T follicular helper cell (primary cell): ENCODE measurements at places on chromosomes 16 and 17.

DNA sequence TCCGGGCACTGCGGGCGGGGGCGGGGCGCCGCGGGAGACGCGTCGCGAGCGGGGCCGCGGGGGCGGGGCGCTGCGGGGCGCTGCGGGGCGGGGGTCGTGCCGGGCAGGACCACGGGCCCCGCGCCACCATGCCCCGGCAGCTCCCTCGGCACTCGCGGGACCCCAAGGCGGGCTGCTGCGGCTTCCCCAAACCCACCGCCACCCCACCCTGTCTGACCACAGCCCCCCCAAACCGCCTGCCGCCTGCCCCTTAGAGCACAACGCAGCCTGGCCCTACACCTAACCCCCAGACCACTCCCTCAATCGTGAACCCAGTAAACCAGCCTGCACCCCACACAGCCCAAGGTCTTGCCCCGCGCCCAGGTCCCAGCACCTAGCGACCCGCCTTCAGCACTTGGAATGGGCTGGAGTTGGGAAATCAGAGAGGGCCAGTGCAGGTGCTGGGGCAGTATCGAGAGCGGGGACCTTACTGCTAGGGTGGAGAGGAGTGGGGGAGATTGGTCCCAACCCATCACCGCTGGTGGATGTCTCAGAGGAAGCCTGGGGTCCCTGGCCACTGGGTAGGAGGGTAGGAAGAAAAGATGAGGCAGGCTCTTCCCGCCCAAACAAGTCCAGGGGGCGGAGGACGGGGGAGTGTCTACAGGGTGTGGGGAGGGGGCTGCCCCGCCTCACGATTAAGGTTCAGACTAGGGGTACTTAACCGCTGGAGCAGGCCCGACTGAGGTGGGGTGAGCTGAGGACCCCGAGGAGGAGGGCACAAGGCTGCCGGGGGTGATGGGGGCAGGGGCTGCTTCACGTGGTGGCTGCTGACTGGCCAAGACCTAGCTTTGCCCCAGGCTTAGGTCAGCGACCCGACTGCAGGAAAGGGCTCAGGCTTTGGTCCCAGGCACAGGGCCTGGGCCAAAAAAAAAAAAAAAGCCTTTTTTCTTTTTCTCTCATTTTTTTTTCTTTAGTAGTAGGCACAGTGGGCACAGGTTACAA is 539 bp upstream of the VAMP2 start:
- DNase-seq: no peak

- DNase-seq: no peak
Observed at GRCh38 chr16:19809121-19809635, 75.5 kb downstream of the GPRC5B start.

- DNase-seq: no peak
Observed at GRCh38 chr16:54538276-54538675, 251.7 kb upstream of the IRX3 start.

DNA sequence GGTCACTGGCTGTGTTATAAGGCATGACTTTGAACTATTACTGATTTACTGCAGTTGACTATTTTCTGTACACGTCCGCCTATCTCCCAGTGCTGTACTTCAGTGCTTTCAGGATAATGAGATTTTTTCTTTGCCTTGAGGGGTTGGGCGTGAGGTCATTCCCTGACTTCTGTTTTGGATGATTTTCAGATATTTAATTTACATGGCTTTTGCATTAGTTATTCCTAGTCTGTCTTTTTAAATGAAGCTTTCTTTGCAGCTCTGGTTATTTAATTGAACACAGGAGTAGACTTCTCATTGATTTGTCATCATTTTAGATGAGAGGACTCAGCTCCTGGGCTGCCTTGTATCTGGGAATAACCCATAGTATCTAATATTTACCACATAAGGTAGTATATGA is 23.7 kb downstream of the WIPF2 start:
- DNase-seq: no peak

DNA sequence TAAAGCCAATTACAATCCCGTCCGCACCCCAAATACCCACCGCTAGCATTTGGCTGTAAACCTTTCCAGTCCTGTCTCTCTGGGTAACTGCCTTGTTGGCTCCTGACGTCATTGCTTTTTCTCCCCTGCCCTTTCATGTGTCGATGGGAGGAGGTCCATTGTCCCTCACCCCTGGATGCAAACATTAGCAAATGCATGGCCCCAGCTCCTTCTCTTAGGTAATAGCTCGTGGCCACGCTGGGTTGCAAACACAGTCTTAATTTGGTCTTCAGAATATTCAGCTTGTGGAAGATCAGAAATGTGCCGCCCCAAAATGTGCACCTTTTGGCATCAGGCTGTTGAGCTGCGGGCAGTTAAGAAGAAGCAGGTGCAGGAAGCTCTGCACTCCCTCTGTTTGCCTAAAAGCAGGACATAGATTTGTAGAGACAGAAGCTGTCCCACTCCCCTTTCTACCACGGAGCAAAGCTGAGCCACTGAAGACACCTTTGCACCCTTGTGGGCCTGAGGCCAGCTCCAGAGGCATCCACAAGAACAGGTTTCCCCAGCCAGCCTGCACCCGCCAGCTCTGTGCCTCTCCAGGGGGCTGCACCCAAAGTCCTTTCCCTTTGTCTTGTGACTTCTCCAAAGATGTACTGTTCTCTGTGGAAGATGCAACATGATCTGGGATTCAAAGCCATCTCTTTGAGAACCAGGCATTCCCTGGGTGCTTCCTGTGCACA is 127.3 kb downstream of the MGAT5B start:
- DNase-seq: no peak

GRCh38 chr16:84449156-84450140 is 55.0 kb downstream of the MEAK7 start:
- no peak for DNase-seq

DNA sequence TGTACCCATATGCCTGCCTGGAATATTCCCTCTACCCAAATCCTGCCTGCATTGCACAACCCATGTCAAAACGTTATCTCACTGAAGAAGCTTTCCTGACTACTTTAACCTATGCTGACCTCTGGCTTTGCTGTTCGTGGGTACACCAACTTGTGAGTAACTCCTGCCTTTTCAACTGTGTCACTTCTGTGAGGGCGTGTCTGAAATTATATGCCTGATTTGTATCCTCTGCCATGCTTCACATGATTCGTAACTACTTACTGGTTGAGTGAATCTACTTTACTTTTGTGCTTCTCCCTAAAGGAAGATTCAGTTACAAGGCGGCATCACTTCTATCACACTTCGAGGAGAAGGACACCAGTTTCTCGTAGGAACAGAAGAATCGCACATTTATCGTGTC is 33.3 kb upstream of the USP43 start:
- no peak for DNase-seq

DNA sequence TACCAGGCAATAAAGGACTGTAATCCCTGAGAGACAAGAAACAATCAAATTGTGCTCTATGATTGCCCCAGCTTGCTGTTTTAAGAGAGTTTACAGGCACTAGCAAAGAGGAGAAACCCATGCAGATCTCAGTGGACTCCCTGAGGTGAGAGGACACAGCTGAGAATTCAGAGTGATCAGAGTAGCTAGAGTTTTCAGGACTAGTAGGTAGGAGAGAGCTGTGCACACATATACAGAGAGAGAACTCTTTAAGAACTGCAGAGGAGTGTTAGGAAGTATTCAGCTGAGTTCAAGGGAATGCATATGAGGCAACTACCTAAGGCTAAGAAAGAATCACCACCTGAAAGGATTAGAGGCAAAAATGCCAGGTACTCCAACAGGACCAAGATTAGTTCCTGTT is 904.8 kb downstream of the CDH8 start:
- no peak for DNase-seq

GRCh38 chr16:11742093-11742535 is 543 bp downstream of the TXNDC11 start:
- peak; percentile 15 for DNase-seq

DNA sequence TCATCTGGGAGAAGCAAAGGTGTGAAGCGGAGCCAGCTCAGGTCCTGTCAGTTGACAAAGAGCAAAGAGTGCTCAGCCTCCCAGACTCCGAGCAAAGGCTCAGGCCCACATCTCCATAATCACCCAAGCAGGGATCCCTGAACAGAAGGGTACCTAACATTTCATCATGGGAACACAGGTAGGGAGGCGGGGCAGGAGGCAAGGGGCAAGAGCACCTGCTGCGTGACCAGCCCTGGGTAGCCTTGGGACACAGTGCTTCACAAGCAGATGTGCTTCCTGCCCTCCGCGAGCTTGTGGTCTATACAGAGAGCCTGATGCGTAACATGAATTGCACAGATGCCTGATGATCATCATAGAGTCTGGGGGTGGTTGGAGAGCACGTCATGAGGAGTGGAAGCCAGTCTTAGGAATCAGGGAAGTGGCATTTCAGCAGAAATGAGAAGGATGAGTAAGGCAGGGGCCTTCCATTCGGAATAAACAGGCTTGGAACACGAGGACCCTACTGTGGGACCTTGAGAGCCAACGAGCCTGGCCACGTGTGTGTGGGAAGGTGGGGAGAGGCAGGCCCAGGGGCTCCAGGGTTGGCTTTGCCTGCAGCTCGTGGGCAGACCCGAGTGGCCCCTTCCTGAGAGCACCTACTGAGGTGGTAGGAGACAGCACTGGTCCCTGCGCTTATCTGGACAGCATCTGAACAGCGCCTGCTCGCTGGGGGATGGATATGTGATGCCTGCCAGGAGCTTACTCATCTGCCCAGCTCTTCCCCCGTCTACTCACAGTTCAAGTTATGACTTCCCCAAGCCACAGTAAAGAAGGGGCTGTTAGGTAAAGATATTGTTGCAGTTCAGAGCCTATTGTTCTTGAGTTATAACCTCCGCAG is 125.8 kb downstream of the CCDC182 start:
- no peak for DNase-seq

DNA sequence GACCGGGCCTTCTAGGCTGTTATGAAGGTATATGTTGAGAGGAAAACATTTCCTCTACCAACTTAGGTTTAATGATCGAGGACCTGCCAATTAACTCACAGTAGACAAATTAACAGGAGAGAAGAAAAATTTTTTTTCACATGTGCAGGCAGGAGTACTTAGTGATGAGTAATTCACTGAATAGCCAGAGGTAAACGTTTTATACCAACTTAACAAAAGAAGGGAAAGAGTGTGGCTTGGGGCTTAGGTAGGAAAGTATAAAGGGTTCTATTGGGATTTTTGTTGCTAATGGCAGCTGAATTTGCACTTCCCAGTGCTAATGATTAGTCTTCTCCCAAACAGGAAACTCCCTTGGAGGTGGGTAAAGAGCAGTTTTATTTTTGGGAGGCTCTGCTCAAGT is 121.6 kb upstream of the HS3ST4 start:
- no peak for DNase-seq
